Umbilical cord (tissue), 2 donors: ENCODE measurements at places on chromosomes 3 and 15.
A peak's percentile ranks its signal among the peaks of the same experiment; 100 is the strongest.

- DNase-seq: peak; percentile 64
Observed at GRCh38 chr15:74322558-74323180, 44.8 kb downstream of the CYP11A1 start.

DNA sequence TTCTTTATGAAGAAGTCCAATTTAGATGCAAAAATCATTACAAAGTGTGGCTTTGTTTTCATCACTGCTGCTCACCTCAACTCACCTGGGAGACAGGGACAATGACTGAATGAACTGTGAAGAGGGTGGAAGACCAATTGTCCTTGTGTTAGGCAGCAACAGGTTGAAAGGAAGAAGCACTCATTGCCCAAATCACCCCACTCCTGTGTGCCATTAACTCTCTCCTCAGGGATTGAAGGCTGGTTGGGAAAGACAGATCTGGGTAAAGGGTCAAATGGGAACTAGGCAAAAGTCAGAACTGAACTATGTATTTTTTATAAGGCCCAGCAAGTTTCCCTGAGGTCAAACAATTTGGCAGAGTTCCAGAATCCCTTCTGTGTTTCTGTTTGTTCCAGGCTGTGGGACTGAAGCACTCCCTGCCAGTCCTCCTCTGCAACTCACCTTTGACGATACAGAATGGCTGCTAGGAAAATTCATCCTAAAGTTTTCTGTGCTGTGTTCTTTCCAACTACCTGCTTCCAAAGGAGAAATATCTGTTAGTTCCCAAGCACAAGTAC lies 68.6 kb upstream of the CCDC39 start:
- DNase-seq: no peak

GRCh38 chr3:44289882-44290462 lies 48.3 kb downstream of the TOPAZ1 start:
- DNase-seq: no peak

DNA sequence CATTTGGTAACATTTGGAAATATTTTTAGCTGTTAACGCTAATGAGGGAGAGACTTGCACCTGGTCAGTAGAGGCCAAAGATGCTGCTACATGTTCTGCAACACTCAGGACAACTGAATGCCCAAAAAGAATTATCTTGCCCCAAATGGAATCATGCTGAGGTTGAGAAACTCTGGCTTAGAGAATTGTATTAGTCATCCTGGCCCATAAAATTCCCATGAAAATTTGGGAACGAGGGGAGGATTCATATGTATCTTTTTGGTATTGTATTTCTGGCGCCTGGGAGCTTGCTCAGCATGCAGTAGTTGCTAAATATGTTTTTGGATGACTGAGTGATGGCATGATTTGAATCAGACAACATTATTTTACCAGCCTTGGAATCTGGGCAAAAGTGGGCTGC lies 59.9 kb downstream of the CHL1 start:
- no peak for DNase-seq

- no peak for DNase-seq
Observed at GRCh38 chr3:47394881-47395280, 14.1 kb downstream of the PTPN23 start.

DNA sequence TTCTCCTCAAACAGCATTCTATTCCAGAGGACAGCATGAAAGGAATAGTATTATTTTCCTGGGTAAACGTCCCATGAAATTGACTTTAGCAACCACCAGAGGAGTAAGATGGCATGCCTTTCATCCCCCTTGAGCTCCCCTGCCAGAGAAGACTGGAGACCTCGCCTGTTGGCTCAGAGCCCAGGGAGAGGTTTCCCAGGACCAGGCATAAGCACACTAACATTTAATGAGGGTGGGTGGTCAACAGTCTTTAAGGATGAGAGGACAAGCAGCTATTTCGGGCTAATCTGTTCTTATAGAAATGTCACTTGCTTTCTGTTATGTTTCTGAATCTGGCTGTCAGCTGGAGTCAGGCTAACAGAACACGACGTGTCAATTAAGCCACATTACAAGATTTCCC lies 390.5 kb downstream of the GABRG3 start:
- peak; percentile 18 for DNase-seq

- DNase-seq: no peak
Observed at GRCh38 chr3:1037631-1038030, 55.2 kb upstream of the CNTN6 start.

DNA sequence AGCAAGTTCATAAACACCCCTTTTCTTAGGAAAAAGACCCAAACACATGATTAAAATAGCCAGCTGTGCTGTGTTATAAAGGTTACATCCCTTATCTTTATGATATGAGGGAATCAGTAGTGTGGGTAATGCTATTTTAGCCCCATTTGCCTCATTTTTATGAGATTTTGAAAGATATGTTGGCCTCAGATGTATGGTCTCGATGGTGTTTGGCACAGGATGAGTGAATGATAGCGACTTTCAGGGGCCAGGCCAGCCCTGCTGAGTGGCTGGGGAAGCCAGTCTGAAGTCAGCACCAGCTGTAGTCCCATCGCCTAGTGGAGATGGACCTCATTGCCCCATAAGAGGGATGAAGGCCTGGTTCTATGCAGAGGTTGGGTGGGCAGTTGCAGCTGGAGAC lies 105.0 kb upstream of the HACD2 start:
- DNase-seq: peak; percentile 66

DNA sequence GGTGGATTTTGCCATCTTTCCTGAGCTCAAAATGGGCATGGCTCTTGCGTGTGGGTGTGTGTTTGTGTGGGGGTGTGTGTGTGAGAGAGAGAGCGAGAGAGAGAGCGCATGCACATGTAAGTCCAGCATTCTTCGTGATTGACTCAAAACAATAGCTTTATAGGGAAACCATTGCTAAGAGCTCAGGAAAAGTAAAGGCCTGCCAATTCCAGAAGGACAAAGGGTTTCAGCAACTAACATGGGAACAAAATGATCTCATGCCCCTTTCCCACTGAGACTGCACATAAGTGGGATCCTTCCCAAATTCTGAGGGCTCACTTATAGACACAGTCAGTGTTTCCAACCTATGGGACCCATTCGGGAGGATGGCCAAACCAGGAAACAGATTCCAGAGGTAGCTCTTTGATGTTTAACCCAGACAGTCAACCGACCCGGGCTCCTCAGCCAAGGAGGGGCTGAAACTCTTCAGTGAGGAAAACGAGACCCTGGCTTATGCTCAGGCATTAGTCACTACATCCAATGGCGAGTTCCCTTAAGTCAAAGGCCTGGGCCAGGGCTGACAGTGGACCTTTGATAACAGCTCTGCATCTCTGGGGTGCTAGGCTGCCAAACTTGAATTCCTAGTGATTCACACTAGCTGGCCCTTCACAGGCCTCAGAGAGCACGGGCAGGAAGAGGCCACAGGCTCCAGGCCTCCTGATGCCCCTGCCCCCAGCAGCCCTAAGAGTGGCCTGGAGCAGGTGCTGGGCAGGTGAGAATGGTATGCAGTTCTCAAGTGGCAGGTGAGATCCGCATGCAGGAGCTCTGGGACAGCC lies 305.0 kb upstream of the C2CD4B start:
- DNase-seq: peak; percentile 47

DNA sequence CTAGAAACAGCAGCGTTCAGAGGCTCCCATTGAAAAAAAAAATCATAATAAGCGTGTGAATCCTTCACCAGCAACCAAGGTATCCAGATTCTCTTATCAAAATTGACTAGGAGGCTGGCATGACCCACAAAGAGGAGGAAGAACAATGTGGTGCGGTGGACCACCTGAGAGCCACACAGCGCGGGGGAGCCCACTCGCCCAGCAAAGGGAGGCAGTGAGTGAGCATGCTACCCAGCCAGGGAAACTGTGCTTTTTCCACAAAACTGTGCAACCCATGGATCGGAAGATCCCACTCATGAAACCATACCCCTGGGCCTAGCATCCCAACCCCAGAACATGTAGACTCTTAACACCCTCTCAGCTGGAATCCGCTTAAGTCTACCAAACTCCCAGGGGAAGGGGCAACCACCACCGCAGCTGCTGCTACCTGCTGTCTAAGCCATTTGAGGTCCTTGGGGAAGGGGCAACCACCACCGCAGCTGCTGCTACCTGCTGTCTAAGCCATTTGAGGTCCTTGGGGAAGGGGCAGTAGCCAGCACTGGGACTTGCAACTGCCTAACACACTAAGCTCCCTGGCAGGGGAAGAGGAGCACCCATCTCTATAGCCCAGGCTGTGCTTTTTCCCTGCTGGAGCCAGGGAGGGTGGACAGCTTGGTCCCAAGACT lies 102.8 kb upstream of the CLDN18 start:
- no peak for DNase-seq

GRCh38 chr3:169813757-169814517 lies 1.2 kb upstream of the LRRC34 start:
- DNase-seq: no peak

- DNase-seq: peak; percentile 39
Observed at GRCh38 chr15:25671132-25671531, 192.0 kb downstream of the ATP10A start.

GRCh38 chr3:133574260-133574881 lies 885 bp downstream of the CDV3 start:
- DNase-seq: peak; percentile 72

GRCh38 chr3:177345049-177345972 lies 148.0 kb upstream of the TBL1XR1 start:
- DNase-seq: peak; percentile 95

GRCh38 chr3:132284781-132285619 lies 32.2 kb upstream of the ACP3 start:
- DNase-seq: no peak

DNA sequence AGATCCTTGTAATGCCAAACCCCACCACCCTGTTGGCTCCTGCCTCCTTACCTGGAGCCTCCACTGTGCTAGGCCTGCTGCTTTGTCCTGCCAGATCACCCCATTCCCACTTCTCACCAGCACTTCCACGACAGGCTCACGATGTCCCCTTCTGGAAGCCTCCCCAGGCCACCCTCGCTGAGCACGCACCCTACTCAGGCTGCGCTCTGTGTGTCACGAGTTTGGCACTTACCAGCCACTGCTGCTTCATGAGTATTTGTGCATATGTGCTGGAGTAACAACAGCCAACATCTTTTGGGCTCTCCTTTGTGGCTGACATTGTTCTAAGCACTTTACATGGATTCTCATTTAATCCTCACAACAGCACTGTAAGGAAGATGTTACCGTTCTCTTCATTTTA lies 58.1 kb downstream of the PDIA5 start:
- DNase-seq: no peak

- DNase-seq: peak; percentile 18
Observed at GRCh38 chr3:19945969-19946831, 697 bp upstream of the RAB5A start.

GRCh38 chr15:48265135-48265534 lies 59.0 kb downstream of the SLC12A1 start:
- DNase-seq: no peak

DNA sequence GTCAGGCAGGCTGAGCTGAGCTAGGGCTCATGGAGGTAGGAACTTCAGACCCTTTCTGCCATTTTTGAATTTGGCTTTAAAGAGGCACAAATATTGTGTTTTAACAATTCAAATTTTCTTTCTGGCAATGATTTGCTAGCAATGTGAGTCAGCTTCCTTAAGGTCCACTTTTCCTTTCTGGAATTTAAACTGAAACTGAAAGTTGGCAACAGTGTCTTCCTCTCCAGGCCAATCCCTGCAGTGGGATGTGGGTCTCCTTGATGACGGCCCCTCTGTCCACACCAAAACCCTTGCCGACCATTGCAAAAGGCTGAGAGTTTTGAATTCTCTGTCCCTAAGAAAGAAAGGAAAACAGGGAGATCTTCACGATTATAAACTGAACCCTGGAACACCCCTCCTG lies 27.1 kb downstream of the RPSA start:
- no peak for DNase-seq

DNA sequence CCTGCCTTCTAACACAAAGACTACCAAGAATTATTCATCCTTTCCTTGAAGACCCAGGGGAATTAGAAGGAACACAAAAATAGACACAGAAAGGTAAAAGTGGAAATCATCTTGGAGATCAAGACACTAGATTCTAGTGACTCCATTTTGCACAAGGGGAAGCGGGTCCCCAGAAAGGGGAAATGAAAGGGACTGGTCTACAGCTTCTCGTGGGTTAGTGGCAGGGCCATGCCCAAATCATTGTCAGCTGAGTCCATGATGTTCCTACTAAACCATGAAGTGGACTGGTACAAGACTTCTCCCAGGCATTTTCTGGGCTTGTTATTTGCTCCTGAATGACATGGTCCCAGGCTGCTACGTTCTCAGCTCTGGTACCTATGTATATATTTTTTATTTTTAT lies 230.7 kb upstream of the TPRG1 start:
- no peak for DNase-seq

GRCh38 chr3:156867920-156868319 lies 41.8 kb downstream of the LEKR1 start:
- no peak for DNase-seq

DNA sequence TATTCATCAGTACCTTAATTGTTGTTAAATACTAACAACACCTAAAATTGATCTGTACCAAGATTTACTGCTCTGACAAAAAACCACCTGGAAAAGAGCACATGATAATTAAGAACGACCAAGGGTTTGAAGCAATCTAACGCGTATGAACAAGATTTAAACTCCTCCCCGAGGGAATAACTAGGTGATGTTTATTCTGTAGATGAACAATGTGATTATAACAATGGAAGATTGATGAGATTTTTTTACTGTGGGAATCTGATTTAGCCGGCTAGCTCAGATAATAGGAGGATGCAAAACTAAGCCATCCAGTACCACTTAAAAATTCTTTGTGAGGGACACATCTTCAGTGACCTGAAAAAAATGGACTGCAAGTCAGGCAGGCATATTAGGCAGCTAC lies 222.1 kb downstream of the FHIT start:
- DNase-seq: no peak

- peak; percentile 86 for DNase-seq
Observed at GRCh38 chr3:4750306-4750968, 228.8 kb upstream of the BHLHE40 start.

- DNase-seq: no peak
Observed at GRCh38 chr3:195849322-195850074, 37.8 kb upstream of the MUC4 start.

GRCh38 chr3:114420072-114420471 lies 126.2 kb downstream of the TIGIT start:
- no peak for DNase-seq

DNA sequence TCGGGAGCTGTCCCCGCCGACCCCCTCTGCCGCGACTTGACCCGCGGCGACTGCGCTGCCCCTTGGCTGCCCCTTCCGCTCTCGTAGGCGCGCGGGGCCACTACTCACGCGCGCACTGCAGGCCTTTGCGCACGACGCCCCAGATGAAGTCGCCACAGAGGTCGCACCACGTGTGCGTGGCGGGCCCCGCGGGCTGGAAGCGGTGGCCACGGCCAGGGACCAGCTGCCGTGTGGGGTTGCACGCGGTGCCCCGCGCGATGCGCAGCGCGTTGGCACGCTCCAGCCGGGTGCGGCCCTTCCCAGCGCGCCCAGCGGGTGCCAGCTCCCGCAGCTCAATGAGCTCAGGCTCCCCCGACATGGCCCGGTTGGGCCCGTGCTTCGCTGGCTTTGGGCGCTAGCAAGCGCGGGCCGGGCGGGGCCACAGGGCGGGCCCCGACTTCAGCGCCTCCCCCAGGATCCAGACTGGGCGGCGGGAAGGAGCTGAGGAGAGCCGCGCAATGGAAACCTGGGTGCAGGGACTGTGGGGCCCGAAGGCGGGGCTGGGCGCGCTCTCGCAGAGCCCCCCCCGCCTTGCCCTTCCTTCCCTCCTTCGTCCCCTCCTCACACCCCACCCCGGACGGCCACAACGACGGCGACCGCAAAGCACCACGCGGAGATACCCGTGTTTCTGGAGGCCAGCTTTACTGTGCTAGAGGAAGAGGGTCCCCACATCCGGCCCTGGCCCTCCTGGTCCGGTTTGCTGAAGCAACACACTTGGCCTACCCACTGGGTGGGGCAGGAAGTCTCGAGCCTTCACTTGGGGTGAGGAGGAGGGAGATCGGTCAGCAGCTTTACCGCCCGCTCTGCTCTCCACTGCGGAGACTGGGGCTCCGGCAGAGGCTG lies at the start of gene RASSF1:
Gene RASSF1, minus strand, starts transcription at position 389 of the 882 bp plus-strand sequence. Its CDS starts 31 bp downstream, at position 358.
- DNase-seq: peak; percentile 89
